CD4-positive, alpha-beta T cell treated with Interleukin-17A for 1 hour (primary cell): ENCODE measurements at places on chromosomes 12 and 14.

GRCh38 chr12:65868133-65868705 lies 43.9 kb downstream of the HMGA2 start:
- no peak for DNase-seq

GRCh38 chr14:32654106-32654505 lies 284.6 kb upstream of the NPAS3 start:
- DNase-seq, result no peak

DNA sequence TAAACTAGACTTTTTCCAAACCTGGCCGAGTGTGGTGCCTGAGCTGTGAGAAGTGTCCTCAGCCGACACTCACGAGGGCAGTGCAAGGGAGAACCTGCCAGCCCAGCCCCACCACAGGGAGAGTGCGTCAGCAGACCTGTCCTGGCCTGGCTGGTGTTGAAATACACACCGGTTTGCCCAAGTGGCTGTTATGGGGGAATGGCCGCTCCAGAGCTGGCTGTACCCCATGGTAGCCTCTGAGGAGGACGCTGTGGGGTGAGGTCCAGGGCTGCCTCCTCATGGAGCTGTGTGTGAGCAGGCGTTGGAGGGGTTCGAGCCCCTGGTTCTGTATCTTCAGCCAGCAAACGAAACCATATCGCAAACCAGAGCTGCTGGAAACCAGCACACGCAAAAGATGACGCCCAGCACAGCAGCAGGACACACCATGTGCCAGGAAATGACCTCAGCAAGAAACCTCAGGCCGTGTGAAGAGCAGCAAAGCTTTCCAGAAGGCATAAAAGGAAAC lies 9.4 kb downstream of the ANKRD9 start:
- peak; percentile 20 for DNase-seq

GRCh38 chr12:6180268-6181051 lies 19.7 kb upstream of the CD9 start:
- no peak for DNase-seq

DNA sequence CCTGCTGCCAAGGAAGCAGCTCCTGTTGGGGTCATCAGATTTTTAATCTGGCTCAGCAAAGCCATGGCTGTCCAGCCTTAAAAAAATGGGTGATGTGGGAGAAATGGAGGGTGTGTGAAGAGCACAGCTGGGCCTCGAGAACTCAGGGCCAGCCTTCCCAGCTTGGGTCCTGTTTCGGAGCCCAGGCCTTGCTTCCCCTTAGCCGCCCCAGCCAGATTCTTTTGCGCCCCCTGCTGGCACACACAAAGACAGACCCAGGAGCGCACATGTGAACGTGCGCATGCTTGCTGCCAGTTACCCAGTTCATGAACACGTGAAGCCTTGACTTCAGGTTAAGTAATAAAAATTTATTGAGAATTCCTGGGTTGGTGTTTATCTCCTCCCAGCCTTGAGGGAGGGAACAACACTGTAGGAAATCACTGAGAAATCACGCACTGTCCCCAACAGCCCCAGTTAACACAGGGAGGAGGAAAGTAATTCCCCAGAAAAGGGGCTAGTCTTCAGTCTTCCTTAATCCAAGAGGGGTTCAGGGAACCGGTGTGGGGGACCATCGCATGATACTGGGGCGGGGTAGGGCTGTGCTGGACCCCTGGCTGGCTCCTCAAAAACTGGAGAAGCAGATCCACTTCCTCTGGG lies 5.3 kb downstream of the PHB2 start:
- DNase-seq, result peak; percentile 93

GRCh38 chr12:120013659-120014380 lies 24.8 kb downstream of the BICDL1 start:
- peak; percentile 94 for DNase-seq

- DNase-seq, result no peak
Measured at GRCh38 chr12:75714462-75715322, 203.3 kb upstream of the KRR1 start.

- DNase-seq, result no peak
Measured at GRCh38 chr14:26594756-26595545, 2.9 kb downstream of the NOVA1 start.
